ENCODE measurements at places on chromosomes 12 and 14.

GRCh38 chr12:132593938-132594358 is 16.4 kb downstream of the LRCOL1 start:
- no peak for DNase-seq

DNA sequence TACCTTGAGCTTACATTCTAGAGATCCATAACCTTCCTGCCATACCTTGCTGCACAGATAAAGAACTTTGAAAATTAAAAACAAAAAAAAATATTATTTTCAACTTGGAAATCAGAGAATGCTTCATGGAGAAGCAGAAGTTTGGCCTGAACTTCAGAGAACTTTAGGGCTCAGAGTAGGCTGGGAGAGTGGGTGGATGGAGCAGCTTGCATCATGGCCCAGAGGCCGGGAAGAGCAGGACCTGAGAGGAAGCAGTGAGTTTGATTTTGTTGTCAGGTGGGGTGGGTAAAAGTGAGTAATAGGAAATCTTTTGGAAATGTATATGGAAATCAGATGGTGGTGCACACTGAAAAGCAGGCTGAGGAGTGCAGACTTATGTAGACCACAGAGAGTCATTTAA is 228.5 kb upstream of the KRR1 start:
- DNase-seq: no peak

DNA sequence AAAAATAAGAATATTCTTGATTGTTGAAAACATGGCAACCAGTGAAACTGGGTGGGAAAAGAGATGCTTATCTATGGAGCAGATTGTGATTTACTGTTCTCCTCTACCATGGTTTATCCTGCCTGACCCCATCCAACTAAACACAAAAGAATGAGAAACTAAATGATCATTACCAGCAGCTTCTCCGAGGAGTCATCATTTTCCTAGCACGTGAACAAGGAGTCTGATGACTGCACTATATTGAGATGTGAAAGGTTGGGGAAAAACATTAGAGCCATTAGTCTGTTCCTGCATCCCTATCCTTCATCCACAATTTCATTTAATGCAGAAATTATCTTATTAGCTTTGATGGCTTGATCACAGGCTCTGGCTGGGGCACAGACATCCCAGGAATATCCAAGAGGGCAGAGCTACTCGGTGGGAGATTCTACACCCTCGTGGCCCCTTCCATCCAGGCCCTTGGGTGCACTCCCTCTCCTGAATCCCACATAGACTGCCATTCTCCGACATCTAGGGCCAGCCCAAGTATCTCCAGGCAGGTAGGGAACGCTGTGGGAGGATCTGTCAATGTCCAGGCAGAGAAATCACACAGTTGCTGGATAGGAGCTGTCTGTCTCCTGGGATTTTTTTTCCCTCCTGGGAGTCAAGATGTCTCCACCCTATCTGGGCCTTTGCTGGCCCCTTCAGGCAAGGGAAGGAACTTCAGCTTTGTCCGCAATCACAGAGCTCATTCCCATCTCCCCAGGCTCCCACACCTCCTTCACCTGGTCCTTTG is 43.3 kb upstream of the DHRS4 start:
- no peak for DNase-seq

- no peak for DNase-seq
Observed at GRCh38 chr14:79294499-79294898, 916.8 kb downstream of the DIO2 start.

DNA sequence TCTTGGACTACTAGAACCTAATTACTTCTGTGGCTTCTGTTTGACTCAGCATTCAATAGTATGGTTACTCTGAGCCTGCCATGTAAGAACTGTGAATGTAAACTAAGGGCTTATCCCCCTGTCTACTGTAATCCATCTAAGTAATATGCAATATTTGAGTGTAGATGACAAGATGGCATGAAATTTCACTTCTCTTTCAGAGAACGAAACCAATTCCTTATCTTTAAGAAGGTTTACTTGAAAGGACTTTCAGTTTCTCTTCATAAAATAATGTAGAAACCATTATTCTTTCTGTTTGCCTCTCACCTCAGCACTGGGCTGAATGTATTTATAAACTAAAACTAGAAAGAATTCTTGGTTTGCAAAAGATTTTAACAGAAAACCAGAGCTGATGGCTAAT is 60.4 kb upstream of the ARID2 start:
- no peak for DNase-seq

- no peak for DNase-seq
Observed at GRCh38 chr12:9122091-9122609, 6.4 kb upstream of the A2M start.

- no peak for DNase-seq
Observed at GRCh38 chr12:85509857-85510256, 229.8 kb downstream of the ALX1 start.

DNA sequence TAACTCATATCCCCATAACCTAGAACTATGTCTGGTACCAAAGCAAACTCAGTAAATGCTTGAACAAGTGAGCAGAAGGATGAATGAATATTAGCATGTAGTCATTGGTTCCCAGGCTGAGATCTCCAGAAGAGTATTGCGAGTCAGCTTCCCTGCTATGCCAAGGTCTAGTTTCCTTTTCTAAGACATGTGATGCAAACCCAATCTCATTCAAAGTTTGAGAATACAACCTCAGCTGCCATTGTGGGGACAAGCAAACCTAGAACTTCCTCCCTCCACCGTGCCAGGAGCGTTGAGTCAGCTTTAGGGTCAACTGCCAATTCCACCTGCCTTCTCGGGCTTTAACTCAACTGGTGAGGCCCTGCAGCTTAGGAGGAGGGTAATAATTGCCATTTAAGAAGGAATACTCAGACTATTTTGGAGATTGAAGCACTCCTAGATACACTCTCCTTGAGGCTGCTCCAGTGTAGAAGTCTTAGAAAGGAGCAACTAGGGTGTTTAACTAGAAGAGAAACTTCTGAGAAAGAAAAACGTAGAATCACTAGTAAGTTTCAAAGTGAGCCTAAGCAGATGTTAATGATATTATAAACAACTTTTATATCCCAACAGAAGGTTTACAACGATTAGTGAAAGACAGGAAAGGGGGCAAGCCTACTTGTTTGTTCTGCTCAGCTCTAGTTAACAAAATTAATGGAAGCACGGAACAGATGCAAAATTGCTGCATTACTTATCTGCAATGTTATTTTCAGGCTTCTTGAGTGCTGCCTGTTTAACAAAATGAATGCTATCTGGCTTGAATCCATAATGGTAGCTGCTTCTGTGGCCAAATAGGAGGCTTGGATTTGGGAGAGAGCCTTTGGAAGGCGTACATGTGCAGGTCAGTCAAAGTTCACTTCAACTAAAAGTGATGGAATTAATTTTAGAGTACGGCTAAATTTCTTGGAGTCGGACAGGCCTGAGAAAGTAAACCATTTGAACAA is 96.9 kb downstream of the HELB start:
- no peak for DNase-seq

DNA sequence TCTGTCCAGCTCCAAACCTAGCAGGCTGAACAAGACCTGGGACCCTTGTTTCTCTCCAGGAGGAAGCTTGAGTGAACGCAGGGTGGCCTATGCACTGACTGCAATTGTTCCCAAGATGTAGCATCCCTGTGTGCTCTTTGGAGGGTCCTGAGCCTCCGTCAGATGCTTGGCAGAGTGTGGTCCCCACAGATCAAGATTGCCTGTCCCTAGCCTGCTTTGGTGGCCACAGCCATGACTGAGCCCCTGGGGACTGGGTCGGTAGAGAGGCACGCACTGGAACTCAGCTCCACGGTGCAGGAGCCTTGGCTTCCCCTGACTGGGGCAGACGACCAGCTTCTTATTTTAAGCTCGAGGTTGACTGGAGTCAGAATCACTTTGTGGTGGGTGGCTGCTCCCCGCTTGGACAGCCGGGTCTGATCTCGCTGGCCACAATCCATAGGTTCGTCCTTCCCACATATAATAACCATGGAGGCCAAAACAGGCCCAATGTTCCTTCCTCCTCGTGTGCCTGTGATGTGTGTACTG is 97.8 kb downstream of the LGMN start:
- no peak for DNase-seq

DNA sequence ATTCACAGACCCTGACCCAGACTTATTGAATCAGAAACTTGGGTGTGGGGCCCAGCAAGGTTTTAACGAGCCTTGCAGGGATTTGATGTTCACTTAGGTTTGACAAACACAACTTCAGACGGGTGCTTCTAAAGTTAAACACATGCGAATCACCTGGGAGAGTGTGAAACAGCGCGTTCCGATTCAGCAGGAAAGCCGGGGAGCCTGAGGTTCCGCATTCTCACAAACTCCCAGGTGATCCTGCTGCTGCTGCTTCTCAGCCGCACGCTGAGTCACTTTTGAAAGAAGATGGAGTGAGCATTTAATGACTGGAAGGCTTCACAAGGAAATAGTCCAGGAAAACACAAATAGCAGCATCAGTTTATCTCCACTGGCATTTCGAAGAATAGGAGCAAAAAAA is 44.2 kb upstream of the DDX11 start:
- DNase-seq: no peak

DNA sequence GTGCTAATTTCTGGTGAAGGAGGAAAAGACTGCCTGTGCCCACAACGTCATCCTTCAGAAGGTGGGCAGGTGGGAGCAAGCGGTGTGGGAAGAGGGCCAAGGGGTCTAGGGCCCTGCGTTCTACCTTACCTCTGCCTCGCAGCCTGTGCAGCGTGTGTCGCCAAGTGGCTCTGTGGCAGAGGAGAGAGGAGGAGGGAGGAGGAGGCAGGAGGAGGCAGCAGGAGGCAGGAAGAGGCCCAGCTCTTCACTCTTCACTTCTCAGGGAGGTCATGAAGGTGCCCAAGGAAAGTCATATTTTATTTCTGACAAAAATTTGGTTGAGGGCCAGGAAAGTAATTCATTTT is 177.9 kb downstream of the MYRFL start:
- no peak for DNase-seq

DNA sequence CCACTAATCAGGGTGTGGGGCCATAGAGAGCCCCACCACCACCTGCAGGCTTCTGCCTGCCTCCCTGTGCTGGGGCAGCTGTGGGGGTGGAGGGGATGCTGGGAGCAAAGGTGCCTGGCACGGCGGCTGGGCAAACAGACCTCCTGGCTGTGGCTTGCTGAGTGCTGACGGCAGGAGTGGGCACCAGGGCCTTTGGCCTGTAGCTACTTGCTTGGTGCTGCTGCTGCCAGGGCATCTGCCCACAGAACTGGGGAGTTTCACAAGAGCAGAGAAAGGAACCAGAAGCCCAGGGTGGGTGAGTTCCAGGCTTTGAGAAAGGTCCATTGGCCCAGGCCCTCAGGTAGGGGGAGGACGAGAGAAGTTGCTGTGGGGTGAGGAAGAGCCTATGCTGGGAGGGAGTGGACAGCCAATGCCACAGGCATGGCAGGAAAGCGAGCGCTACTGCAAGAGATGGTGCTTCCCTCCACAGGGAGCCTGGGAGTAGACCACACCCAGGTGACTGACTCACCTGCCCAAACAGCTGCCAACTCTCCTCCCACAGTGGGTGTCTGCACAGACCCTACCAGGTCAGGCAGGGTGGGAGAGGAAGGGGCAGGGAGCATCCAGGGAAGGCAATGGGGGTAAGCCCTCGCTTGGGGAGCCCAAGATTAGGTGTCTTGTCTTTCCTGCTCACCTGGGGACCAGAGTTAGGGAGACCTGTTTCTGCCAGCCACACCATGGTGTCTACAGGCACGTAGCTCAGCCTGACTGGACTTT is 39.0 kb upstream of the HDAC7 start:
- no peak for DNase-seq

GRCh38 chr14:63513756-63514155 is 29.4 kb downstream of the PPP2R5E start:
- DNase-seq: no peak

DNA sequence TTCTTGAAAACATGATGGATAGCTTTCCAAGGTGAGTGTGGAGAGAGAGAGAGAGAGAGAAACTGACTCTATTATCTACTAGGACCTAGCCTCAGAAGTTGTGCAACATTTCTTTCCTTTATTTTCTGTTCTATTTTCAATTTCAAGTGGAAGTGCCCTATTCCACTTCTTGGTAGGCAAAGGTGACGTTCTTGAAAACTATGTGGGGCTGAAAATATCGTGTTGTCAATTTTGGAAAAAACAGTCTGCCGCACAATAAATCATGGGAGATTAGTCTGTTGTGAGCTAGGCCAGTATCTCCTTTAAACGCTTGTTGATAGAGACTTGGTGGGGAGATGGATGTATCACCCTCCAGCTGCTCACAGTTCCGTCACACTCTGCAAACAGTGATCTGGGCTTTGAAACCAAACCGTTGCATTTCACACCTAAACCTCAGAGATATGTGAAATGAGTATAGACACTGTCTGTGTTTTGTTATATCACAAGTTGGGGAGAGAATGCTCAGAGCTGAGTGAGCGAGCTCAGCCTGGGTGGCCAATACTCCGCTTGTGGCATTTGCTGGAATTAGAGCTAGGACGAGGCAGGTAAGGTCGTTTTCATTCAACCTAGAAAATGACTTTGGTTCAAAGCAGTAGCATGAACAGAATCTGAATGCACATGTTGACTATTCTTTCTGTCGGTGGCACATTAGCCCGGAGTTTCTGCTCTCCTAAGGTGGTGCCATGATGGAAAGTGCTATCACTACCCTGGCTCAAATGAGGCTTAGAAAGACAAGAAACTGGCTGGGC is 75.1 kb upstream of the ST8SIA1 start:
- no peak for DNase-seq

GRCh38 chr12:132275110-132275531 is 54.3 kb downstream of the GALNT9 start:
- DNase-seq: no peak

- DNase-seq: no peak
Observed at GRCh38 chr12:54262403-54262925, 17.5 kb downstream of the CBX5 start.

DNA sequence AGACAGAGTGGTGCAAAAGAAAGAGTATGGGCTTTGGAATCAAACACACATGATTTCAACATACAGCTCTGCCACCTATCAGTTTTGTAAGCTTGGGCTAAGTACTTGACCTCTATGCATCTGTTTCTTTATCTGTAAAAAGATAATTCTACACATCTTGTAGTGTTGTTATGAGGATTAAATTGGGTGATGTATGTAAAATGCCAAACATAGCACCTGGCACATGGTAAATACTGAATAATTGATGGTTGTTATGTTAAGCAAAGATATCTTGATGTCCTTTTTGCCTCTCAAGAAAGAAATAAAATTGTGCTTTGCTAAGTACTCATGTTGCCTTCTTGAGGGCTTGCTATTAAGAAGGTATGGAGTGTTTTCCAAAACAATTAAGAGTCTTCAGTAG is 2.3 kb upstream of the CSRP2 start:
- no peak for DNase-seq

DNA sequence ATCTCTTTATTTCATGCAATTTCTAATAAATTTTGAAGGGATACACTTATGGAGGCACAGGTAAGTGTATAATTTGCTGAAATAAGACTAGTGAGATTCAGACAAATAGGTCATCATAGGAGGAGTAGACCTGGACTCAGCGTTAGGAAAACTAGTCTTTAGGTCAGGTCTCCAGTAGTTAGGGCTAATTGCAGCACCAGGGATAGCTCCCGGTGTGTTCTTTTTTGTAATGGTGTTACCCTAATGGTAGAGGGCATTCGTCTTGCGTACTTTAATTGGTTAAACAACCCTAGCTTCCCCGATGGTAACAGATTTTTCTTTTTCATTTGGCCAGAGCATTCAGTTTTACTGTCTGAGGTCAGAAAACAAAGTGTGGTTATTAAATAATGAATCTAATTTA is 64.9 kb downstream of the ARID2 start:
- no peak for DNase-seq
